NCI-H526 (cell line): ENCODE measurements at places on chromosomes 11 and 22.

- DNase-seq, result peak; percentile 96
Measured at GRCh38 chr11:134072844-134073243, 4.0 kb downstream of the JAM3 start.

GRCh38 chr11:118115048-118115447 lies 28.3 kb upstream of the SMIM35 start:
- no peak for DNase-seq

DNA sequence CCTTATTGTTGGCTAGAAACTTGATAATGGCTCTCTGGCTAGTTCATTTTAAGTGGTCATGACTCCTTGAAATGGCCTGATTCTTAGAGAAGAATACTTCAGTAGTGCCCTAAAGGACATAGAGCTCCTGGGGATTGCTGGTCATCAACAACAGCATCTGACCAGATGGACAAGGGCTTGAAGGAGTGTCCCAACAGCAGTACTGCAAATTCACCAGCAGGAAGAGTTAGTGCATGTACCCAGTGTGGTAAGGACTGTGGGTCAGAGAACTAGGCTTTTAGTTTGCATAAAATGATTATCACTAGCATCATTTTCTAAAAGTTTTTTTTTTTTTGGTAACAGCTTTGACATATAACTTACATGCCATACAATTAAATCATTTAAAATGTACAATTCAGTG lies 39.5 kb upstream of the CUL5 start:
- DNase-seq, result no peak

GRCh38 chr22:36183446-36183845 lies 18.2 kb downstream of the APOL4 start:
- no peak for DNase-seq

GRCh38 chr11:91158891-91159537 lies 936.2 kb upstream of the CHORDC1 start:
- DNase-seq, result no peak

GRCh38 chr22:32627091-32627490 lies 152.5 kb downstream of the FBXO7 start:
- DNase-seq, result no peak

DNA sequence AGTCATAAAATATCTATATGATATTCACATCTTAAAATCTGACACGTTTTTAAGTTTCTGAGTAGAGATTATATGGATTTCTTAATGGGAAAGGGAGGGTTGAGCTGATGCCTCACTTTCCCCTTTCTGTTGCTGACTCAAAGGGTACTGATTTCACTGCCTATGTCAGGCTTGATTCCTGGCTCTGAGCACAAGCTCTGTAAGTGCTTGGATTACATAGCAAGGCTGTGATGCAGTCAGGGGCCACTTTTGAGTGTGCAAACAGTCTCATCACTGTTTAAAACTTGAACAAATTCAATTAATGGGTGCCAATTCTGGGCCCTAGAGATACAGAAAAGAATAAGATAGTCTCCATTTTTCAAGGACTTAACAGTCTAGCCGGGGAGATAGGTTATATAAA lies 14.4 kb downstream of the ATXN10 start:
- DNase-seq, result no peak

DNA sequence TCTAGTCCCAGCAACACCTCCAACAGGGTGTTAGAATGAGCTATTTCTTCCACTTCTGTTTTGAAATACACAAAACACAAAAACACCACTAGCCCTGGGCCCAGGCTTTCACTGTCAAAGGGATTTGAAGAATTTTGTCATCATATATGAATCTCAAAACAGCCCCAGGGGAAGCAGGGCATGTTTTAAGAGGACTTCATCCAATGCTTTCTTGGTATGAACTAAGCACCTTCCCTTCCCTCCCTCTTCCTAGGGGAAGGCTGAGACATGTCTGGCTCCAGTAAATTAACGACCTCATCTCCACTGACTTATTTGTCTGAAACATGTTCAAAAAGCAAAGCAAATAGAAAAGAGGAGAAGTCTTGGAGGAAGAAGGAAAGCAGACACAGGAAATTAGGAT lies 75.7 kb upstream of the INCENP start:
- DNase-seq, result no peak

DNA sequence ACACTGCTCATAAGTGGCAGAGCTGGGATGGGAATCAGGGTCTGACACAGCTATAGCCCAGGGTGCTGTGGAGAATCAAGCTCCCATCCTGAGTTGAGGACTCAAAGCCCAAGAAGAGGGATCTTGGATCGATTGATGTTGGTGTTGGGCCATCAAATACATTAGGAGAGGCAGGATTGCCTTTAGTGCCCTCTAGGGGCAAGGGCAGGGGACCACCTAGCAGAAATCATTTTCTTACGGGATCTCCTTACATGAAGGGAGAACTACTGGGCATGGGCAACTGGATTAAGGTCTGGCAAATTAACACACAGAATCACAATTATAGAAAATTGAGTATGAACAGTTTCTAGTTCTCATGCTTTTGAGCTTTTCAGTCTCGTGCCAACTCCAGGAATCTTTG lies 24.9 kb upstream of the EMSY start:
- DNase-seq, result no peak

- no peak for DNase-seq
Measured at GRCh38 chr11:108824545-108824944, 159.7 kb downstream of the DDX10 start.

DNA sequence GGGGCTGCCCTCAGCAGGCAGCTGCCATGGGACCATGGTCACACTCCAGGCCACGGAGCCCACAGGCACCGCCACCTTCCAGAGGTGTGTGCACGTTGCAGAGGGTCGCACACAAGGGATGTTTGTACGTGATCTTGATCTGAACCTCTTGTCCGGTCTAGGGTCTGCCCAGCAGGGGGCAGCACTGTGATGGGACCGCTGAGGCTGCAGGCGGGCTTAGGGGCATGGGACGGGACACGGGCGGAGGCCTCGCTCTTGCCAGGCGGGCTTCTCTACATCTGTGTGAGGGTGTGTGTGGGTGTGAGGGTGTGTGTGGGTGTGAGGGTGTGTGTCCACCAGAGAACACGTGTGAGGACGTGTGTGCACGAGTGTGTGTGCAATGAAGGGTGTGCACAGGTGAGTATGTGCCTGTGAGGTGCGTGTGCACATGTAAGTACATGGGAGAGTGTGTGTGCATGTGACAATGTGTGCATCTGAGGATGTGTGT lies 52.4 kb downstream of the CACNA1I start:
- no peak for DNase-seq

DNA sequence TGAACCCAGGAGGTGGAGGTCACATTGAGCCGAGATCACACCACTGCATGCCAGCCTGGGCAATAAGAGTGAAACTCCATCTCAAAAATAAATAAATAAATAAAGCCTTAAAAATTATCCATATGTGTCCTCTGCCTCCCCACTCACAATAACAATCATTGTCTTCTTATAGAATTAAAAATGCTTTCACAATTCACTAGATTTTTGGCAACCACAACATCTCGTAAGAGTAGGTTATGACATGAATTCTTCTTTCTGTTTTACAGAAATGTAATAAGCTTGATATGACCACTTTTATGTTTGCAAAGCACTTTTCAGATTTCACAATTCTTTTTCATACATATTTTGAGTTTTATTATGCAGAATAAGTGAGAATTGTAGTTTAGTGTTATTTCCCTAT lies 54.5 kb upstream of the HSPA8 start:
- no peak for DNase-seq

- no peak for DNase-seq
Measured at GRCh38 chr11:73671701-73672100, 25.3 kb downstream of the PLEKHB1 start.

DNA sequence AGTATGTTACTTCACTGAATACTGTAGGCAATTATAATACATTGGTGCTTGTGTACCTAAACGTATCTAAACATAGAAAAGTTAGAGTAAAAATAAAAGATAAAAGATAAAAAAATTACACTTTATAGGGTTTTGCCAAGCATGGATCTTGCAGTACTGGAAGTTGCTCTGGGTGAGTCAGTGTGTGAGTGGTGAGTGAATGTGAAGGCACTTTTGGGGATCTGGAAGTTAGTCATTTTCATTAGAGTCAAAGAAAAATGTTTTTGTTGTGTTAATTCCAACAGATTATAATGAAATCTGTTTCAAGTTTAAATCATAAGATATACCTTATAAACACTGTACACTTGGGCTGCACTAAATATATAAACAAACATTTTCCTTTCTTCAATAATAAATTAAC lies 3.3 kb downstream of the SLC22A25 start:
- no peak for DNase-seq

- no peak for DNase-seq
Measured at GRCh38 chr11:10597877-10598351, 29.4 kb upstream of the LYVE1 start.

DNA sequence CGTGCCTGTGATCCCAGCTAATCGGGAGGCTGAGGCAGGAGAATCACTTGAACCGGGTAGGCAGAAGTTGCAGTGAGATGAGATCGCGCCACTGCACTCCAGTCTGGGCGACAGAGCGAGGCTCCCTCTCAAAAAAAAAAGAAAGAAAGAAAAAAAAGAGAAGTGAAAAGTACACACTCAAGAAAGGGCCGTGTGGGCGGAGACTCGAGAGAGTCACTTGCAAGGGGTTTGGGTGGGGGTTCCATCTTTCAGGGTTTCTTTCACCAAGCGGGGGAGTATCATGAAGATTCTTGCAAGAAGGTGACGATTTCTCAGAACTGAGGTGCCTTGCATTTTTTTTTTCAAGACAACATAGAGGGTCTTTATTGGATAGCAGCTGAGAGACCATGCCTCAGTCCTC lies 4.0 kb upstream of the IFITM5 start:
- DNase-seq, result no peak

GRCh38 chr11:104541701-104542100 lies 356.6 kb downstream of the CASP12 start:
- no peak for DNase-seq

DNA sequence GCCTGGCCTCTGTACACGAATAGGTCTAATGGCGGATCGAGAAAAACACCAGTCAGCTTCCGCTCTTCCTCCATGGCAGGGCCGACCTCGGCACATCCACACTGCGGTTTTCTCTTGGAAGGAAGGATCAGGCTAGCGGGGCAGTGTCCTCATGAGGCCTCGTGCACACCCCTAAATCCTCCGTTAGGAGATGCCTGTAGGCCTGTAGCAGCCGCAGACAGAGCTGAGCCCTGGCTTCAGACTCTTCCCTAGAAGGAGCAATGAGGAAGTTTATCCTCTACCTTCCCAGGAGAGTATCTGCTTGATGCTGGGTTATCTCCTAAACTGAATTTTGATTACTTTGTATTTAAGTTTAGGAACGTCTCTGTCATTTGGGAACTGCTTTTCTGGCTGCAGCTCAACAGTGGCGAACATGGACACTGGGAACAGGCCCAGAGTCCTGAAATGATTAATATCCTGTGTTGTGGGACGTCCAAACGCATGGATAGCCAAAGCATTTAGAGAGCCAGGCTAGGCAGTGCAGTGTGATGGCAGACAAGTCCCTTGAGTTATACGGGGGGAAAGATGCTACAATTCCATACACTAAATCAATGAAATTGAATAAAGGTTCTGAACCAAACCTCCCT lies 16.5 kb upstream of the BMAL1 start:
- DNase-seq, result no peak
